ENCODE measurements at places on chromosomes 11 and 22.

DNA sequence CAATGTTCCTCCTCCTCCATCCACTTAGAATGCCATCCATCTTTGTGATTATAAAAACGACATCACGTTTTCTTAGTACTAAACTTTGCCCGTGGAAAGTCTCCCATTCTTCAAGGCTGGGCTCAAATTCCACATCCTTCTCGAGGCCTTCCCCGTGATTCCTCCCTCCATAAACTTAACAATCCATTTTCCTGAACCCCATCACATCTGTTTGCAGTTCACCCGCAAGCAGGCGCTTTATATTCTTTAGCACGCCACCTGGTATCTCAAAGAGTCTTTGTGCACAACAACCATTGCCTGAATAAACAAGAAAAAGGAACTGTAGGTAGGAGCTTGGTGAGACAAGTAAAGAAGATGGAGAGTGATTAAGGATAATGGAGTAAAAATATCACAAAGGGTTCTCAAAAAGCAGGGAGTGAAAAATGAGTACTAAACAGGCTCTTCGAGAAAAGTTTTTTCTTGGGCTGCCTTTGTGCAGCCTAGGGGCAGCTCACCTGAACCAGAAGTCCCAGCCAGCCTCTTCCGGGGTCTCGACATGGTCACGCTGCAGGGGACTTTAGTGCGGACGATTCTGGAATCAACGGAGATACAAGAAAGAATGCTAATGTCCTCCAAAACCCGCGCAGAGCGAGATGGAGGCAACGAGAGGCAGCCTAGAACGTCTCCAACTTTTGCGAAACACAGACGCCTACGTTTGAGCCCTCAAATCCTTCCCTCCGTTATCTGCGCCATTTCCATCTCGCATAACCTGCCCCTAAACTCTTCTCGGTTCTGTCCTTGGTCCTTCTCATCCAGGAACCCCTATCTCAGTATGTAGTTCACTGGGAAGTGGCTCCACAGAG, 585 bp downstream of the THYN1 start:
- DNase-seq, result no peak

DNA sequence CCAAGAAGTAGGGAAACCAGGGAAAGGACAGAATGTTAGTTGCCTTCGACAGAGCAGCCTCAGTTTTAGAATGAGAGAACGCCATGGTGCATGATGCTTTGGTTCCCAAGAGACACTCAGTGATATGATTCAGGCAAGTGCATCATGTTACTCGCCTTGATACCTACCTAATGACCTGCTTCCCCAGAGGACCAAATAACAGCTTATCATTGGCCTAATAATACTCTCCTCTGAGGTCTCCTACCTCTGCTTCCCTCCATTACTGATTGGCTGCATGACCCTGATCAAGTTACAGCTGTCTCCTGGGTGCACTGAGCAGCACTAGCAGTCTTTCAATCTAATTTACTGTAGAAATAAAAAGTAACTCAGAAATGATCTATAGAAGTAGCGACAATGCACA, 979.7 kb upstream of the FAT3 start:
- DNase-seq, result no peak

DNA sequence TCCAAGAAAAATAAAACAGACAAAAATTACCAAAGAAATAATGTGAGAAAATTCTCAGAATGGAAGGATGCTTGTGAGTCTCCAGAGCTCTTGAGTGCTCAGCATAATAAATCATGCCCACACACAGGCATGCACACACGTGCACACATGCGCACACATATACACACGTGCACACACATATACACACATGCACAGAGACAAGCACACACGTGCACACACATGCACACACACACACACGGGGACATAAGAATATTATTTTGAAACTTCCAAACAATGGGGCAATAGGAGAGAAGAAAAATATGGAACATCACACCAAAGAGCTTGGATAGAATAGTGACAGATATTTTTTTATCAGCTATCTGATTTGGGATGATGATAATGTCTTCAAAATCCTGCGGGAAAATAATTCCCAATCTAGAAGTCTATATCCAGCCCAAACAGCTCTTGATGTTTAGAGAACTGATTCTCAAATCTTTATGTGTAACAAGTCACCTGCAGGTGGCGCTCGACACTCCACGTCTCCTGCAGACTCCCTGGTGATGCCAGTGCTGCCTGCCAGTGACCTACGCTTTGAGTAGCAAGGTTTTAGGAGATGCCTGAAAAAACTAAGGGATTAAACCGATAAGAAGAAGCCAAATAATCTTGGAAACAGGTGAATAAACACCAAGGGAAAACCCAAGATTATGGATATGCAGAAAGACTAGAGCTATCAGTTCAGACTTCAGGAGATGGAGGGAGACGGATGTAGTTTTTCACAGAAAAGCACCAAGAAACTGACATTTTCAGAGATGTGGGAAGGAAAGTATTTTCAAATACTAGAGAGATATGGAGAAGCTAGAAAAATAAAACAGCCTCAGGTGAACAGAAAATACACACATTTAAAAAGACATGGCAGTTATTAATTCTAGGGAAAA, 743.6 kb downstream of the ETS1 start:
- peak; percentile 36 for DNase-seq

DNA sequence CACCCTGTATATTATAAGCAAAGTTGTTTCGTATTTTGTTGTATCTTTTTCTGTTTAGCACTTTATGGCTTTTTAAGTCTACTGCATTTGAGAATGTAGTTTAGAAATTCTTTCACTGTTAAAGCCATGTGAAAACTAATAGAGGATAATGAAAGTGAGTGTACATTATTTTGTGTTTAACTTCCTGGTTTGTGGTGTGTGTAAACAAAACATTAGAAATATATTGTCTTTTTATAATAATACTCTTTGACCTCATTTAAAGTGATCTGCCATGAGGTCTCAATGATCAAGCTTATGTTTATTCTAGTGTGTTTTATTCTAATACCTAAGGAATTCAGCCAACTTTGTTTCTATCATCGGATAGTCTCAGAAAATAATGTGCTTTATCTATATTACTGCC, 27.4 kb upstream of the TMEM45B start:
- no peak for DNase-seq

GRCh38 chr11:3193373-3194015, 25.1 kb downstream of the MRGPRG start:
- DNase-seq, result no peak

DNA sequence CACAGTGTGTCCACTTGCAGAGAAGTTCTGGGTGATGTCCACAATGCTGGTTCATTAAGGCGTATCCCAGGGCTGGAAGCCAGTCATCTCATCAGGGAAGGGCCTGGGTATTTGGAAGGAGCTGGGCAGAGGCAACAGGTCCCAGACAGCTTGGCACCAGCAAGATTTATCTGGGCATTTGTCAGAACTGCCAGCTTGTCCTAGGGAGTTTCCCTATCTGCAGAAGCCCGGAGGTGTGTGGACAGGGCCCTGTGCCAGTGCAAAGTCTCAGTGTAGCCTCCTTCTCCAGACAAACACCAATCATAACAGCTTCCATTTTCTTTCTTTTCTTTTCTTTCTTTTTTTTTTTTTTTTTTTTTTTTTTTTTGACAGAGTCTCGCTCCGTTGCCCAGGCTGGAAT, 125.3 kb upstream of the TIMP3 start:
- no peak for DNase-seq

DNA sequence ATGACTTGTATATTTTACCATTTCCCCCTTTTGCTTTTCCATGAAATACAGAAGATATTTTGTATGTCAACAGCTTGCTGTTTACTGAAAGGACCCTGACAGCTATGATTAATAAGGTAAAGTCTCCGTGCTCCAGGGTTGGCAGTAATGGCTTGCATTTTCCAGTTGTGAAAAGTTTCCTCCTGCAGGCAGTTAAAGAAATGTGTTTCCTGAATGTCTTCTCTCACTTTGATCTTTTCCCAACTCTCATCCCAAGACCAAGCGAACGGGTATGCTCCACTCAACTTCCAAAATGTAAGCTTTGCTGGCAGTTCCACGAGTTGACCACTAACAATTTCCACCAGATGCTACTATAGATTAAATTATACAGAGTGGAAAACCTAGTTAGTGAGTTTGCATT, 8.9 kb downstream of the FIBIN start:
- DNase-seq, result no peak

DNA sequence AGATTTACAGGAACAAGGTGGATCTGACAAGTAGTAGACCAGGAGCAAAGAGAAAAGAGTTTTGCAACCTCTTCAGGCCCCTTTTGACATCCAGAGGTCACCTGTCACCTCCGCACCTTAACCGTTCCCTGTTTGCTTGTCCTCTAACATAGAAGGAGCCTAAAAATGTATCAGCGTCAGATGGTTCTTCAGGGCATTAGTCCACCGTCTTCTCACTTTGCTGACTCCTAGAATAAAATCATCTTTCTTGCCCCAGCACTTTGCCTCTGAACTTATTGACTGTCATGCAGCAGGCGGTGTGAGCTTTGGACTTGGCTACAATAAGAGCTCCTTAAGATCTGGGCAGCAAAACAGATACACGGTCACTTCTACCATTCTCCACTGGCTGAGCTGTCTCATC, 339.7 kb upstream of the B3GAT1 start:
- DNase-seq, result no peak

GRCh38 chr11:24286238-24286637, 210.6 kb upstream of the LUZP2 start:
- no peak for DNase-seq

DNA sequence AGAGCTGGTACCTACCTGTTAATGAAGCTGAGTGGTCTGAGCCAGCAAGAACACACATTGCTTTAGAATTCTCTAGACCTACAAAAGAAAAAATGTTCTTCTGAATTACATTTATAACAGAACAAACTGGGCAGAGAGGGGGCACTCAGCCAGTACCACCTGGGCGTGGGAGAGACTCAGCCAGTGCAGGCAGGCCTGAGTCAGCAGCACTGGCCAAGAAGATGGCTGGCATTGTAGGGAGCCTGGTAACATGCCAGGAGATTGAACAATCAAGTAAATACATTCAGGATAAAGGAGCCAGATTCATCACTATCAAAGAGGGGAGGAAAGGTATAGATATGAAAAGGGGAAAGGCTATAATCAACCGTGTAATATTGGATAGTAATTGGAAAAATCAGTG, 19.9 kb downstream of the SERGEF start:
- no peak for DNase-seq

- peak; percentile 29 for DNase-seq
Measured at GRCh38 chr11:9601037-9601875, 27.8 kb downstream of the WEE1 start.

DNA sequence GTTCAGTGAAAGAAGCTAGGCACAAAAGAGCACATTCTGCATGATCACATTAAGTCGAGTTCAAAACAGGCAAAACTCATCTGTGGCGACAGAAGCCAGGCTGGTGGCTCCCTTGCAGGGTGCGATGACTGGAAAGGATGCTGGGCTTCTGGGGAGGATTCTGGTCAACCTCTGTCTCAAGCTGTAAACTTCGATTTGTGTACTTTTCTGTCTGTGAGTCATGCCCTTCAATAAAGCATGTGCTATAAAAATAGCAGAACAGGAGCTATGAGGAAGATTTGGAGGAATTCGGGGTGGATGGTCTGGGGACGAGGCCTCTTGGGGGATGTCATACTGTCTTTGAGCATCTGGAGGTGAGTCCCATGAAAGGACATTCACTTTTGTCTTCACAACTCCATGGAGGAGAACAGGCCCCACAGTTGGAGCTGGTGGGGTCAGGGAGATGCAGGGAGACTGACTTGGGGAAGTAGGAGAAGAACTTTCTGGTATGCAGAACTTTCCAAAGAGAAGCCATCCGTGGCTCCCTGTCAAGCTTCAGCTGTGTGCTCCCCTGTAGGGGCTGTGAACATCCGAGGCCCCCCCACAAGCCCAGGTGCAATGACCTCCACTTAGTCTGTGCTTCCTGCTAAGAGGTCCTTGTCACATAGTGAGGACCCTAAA, 77.8 kb upstream of the LINC01488 start:
- DNase-seq, result no peak

- DNase-seq, result no peak
Measured at GRCh38 chr11:101723371-101723770, 139.6 kb upstream of the TRPC6 start.

DNA sequence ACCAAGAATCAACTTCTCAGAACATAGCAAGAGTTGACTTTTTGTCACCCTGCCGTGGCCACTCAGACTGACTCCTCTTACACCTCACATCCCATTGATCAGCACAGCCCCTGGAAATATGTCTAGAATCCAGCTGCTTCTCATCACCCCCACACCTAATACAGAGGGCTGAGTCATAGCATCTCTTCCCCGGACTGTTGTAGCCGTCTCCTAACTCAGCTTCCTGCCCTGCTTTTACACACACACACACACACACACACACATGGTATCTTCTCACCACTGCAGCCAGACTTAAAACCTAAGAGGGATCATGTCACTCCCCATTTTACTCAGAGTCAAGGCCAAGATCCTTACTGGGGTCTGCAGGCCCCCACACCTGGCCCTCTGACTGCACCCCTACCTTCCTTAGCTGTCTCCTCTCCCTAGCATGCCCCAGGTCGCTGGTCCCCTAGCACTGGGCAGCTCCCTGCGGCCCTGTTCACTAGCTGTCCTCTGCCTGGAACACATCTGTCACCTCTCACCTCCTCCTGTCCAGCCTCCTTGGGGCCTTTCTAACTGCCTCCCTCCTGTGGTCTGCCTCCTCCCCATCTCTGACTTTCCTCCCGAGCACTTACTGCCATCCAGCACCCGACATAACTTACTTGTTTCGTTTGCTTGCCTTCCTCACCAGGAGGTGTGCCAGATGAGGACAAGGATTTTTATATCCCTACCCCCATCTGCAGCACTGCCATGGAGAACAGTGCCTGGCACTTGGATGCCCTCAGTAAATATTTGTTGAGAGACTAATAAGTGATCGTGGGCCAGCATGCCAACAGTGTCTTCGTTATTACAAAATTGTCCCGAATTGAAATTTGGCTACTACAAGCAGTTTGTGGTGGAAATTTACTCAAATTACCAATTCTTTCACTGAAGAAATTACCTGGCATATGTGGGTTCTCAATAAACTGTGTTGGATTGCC, 61.9 kb downstream of the BMAL1 start:
- no peak for DNase-seq

- no peak for DNase-seq
Measured at GRCh38 chr11:97269527-97269926, 879.7 kb downstream of the JRKL start.

DNA sequence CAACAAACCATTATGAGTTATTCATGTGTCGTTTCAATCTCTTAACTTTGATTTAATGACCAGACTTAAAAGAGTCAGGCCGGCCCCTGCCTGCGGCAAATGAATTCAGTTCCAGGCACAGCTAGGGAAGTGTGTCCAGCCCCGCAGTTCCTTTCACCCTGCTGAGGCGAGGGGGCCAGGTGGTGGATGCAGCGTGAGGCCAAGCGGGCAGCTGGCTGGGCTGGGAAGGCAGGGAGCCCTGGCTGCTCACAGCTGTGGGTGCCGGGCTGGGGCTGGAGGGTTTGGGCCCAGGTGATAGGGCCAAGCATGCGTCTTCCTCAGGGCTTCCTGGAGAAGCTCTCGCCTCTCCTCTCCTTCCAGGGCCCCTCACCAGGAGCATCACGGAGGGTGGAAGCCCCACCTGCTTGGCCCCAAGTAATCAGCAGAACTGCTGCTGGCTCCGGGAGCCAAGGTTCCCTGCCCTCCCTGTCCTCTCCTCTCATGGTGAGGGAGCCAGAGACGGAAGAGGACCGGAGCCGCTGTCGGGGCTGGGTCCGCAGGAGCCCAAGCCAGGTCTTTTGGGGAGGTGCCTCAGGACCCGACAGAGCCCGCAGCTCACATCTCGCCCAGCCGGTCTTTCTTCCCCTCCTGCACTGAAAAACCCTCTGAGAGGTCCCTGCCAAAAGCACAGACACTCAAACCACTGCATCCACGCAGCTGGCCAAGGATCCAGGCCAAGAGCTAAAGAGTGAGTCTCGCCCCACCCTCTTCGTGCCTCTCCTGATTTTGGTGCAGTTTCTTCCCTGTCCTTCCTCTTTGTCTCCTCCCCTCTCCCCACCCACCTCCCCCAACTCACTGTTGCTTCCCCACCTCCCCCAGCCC, 97.0 kb downstream of the ST3GAL4 start:
- DNase-seq, result no peak
